ENCODE measurements at places on chromosomes 5 and 9. TPM values are rescaled to one million over a fixed set of nuclear protein-coding genes. Genes with fewer than 3 reads are reported as not detected.

MAMDC2 gene
- total RNA-seq: 1.8 TPM

CDX1 gene
- total RNA-seq: 0.57 TPM

ZNF366 gene
- not detected for total RNA-seq

OGN gene
- total RNA-seq: not detected

CCT5 gene
- total RNA-seq: 332 TPM

C5orf58 gene
- under 0.01 TPM for total RNA-seq

CATSPER3 gene
- total RNA-seq: not detected

SPATA31E1 gene
- total RNA-seq: not detected

PDCD1LG2 gene
- 16.0 TPM for total RNA-seq

C5orf46 gene
- total RNA-seq: not detected

All from placental pericyte (primary cell).